ENCODE measurements at places on chromosomes 5 and 9.

DNA sequence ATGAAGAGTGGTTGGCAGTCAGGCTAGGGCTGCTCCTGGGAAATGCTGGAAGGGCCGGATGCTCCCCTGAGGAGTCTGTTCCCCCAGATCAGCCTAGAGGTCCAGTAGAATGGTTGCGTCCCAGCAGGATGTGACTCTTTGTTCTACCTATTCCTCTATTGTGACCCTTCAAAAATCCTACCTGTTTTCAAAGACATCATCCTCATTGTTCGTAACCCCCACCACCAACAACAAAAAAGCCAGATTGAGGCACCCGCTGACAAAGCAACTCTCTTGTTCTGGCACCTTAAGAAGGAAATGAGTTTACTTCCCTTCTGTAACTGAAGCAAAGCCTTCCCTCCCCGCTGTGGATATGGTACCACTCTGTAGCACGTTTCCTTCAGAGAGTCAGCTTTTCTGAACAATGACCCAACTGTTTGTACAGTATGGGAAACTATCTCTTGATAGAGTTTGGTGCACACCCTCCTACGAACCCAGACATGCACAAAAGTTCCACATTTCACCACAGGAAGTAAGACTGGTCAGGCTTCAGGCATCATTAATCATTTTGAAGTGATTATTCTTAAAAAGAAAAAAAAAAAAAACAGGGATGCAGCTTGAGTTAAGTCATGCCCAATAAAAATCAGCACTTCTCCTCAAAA is 207.2 kb downstream of the ENC1 start:
- DNase-seq = no peak

DNA sequence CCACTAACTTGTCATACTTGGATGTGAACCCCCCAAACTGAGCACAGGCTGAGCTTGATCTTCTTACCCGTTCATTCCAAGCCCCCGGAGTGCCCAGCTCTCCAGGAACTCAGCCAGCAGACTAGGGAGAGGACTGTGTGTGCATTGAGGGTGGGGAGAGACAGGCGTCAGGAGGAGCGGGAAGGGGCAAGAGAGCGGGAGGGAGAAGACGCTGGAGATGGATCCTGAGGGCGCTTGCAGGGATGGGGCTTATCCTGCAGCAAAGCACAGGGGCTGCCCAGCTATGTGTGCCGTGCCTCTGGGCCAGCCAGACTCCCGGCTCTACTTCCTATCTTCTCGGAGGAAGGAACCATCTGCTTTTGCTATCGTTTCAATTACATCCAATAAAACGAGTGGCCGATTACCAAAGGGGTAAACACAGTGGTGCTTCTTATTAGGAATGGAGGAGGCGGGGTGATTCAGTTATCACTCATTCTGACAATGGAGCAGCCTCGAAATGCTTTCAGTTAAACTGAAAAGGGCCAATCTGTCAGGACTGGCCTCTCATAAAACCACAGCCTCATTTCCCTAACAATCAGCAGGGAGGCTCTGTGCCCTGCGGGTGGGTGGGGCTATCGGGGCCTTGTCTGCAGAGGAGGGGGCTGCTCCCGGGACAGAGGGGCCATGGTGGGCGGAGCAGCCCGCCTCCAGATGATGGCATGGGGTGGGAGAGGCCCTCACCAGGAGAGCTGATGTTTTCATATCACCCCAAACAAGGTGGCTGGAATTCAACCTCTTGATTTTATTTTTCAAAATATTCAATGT is 168.2 kb downstream of the DAB2IP start:
- DNase-seq = no peak

- no peak for DNase-seq
Observed at GRCh38 chr5:5544094-5544663, 121.7 kb downstream of the ICE1 start.

GRCh38 chr5:33482335-33482734 is 41.6 kb downstream of the TARS1 start:
- DNase-seq = no peak

Data from NCI-H1092 treated with DMSO at 0.1 percent for 48 hours (cell line).